ENCODE measurements at places on chromosomes 4 and X.

- no peak for DNase-seq
These were observed 110.1 kb downstream of the ANAPC4 start for GRCh38 chr4:25487155-25487554.

GRCh38 chr4:8215001-8215427, 15.9 kb downstream of the SH3TC1 start:
- no peak for DNase-seq

DNA sequence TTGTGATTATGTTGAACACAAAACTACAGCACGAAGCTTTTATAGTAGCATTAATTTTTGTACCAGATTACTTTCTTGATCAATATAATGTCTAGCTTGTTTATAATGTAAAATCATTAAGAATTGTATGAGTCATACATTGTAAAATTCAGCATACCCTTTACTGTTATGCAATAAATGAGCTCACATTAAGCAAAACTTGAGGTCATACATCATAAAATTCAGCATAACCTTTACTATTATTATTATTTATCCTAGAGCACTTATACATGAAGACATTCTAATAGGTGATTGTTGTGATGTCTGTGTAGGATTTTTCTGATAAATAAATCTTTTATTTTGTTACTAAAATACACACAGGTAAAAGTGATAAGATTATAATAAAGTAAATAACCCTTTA, 49.4 kb downstream of the DTHD1 start:
- no peak for DNase-seq

DNA sequence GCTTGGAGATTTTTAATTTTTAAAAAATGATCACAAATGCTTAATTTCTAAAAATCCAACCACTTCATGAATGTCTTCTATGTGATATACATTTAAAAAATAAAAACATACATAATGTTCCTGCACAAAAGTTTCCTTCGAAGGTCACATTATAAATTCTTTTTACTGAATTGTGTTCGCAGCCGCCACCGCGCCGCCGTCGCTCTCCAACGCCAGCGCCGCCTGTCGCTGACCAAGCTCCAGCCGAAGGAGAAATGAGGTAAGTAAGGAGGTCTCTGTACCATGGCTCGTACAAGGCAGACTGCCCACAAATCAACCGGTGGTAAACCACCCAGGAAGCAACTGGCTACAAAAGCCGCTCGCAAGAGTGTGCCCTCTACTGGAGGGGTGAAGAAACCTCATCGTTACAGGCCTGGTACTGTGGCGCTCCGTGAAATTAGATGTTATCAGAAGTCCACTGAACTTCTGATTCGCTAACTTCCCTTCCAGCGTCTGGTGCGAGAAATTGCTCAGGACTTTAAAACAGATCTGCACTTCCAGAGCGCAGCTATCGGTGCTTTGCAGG, 48.8 kb upstream of the NEUROG2 start:
- no peak for DNase-seq

GRCh38 chr4:40000711-40001110, 23.0 kb upstream of the PDS5A start:
- DNase-seq: no peak

DNA sequence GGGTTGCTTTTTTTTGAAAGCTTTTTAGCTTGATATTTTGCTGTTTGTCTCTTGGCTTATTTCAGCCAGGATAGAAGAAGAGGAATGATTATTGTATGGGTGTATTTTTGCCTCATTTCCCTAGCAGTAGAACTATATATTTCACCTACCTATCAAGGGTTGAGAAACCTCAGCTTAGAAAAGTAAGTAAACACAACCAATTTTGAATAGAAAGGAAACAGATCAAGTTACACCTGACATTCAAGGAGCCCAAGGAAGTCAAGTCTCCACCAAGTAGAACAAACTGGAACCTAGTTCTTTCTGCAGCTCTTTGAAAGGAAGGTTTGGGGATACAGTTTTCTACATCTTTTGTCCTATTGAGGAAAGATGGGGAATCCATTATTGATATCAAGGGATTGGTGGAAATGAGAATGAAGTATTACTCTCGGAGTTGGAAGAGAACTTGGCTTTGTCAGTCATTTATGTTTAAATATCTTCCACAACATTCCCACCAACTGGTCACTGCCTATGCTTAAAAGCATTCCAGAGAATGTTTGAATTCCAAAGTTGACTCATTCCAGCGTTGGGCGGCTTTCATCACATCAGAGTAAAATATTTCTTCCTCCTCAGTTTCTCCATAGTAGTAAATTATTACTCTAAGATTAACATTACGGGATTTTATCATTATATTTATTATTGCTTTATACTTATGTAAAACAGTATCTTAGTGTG, 207.8 kb upstream of the CNKSR2 start:
- DNase-seq: no peak

DNA sequence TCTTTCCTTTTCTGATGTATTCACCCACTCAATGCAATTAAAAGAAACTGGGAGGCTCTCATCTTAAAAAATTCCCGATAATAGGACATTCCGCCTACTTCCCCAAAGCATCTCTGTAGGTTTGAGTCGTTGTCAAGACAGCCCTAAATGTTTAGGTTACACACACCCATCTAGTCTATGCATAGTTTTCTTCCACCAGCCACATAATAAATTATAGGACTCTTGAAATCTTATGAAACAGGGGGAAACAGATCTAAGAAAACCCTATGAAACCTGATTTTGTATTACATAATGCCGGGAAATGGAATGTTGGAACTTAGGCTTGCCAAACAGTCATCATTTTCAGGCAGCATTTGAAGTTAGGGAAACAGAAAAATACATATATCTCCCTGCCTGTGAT, 150.0 kb downstream of the PRKX start:
- DNase-seq: no peak

- DNase-seq: no peak
These were observed 492.8 kb upstream of the NR3C2 start for GRCh38 chr4:148934926-148935578.

GRCh38 chr4:89242864-89243732, 64.5 kb downstream of the GPRIN3 start:
- DNase-seq: peak; percentile 18

DNA sequence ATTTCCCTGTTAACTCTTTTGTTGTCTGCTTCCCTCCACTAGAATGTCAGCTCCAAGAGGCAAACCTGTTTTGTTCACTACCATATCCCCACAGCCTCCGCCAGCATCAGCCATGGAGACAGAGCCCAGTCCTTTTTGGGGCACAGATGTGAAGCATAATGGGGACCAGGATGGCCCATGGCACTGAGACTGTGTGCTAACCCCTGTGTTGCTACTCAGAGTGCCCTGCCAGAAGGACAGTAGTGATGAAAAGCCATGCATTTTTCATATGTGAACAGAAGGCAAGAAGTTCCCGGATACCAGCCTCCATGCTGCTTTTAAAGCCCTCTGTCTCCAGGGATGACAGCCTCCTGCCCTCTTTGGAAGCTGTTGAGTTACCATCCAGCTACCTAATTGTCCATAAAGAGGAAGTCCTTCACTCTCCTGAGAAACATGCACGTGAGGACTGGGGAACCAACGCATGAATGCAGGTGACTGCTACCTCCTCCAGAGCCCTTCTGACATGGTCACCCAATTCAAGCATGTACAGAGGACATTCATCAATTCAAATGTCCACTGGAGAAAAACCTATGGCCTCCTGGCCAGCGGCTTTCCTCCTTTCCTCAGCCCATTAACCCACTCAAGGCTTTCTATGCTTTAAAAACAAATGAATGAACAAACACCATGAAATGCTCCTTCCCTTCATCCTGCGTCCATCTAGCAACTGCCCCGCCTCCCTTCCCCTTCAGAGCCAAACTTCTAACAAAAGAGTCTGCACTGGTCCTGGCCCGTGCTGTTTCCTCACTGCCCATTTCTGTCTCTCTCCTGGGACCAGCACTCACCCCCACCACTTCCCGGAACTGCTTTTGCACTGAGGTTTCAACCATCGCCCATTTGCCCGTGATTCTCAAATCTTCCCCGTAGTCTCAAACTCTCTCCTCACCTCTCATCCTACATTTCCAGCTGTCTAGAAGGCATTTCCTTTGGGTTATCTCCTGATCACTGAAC, 18.0 kb downstream of the PNMA6F start:
- no peak for DNase-seq

DNA sequence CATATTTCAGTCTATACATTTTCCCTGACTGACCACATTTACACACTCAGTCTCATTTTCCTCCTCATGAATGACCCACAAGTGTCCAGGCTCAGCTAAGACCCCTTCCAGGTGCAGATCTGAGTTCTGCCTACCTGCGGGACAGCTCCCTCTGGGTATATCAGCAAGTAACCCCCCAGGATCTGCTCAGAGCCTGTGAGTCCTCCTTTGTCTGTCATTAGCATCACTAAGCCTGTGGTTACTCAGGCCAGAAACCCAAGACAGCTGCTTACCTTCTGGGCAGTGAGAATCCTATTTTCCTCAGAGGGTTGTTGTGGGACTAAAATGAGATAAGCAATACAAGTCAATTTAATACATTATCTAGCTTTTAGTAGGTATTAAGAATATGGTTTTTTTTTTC, 487.6 kb upstream of the BOD1L1 start:
- no peak for DNase-seq

DNA sequence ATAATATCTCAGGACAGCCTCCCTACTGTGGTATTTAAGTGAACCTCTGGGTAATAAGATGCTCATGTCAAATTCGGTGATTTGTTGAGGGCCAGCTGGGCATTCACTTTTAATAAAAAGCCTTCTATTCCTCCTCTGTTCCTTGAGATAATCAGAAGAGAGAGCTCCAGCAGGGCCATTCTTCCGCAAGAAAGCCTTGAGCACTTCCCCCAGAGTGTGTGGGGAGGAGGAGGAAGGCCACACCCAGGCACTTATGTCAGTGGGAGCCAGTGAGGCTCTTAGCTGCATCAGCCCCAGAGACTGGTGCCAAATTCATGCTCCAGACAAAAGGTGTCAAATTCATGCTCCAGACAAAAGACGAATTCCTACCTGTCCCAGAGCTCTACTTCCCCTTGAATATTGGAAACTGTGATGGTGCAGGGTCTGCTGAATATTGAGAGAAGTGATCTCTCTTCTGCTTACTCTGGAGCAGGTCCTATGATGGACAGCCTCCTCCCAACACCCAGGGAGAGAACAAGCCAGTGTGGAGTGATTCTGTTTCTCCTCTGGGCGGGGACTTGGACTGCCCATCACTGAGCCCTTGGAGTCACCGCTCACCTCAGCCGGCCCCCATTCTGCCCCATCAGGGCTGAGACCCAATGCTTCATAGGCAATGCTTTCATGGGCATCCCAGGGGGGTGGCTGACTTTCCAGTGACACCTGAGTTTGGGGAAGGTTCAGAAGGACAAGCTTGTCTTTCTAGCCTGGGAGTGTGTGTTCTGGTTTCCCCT, 68.1 kb downstream of the FHDC1 start:
- DNase-seq: no peak

GRCh38 chr4:173171098-173171497, 2.5 kb downstream of the GALNT7 start:
- no peak for DNase-seq

GRCh38 chrX:77962068-77962902, 7.2 kb downstream of the PGAM4 start:
- DNase-seq: no peak

DNA sequence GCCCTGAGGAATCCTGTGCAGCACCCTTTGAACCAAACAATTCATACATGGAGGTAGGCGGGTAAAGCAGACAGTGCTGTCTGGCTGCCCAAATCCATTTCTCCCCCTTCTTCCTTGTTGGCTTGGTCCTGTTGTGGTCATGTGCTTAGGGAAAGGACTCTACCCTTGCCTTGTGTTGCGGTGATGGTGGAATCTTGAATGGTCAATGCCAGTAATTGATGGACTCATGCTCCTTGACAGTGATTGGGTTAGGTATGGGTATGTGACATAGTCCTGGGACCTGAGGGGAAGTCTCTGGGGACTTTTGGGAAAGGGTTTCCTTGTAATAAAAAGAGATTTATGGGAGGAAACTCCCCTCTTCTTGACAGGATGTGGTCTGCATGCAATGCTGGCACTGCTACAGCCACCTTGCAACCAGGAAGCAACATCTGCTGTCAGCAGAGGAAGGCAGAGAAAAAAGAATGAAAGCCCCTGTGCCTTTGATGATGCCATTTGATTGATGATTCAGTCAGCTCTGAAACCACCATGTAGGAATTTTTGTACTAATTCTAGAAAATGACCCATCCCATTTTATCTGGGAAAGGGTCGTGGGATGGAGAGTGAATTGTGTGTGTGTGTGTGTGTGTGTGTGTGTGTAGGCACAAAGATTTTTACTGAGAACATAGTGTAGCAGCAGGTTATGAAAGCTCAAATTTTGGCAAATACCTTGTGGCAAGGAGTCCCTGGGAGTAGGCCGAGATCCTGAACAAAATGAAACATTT, 30.0 kb upstream of the HUWE1 start:
- no peak for DNase-seq

GRCh38 chrX:19673375-19674040, 158.2 kb upstream of the MAP3K15 start:
- DNase-seq: peak; percentile 82

DNA sequence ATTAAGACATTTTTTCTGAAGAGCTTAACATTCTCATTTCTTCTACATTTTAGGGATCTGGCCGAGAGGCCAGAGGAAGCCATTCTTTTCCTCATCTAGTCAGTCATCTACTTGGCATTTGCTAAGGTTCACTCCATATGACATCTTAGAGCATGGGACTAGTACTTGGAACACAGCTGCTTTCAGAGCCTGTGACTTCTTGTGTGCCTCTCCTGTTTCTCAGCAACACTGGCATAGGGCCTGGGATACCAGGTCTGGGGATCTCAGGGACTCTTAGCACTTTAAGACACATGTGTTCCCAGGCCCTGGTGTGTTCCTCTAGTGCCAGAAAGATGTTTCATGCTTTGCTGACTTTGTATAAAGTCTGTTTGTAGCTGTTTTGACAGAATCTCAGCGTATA, 7.3 kb downstream of the PLP1 start:
- peak; percentile 3 for DNase-seq

GRCh38 chrX:2261831-2262667, 238.7 kb downstream of the DHRSX start:
- DNase-seq: no peak

GRCh38 chrX:54085666-54086065, 41.4 kb upstream of the PHF8 start:
- no peak for DNase-seq

- DNase-seq: no peak
These were observed 227.2 kb downstream of the KCTD8 start for GRCh38 chr4:44221407-44221806.

- DNase-seq: no peak
These were observed 16.7 kb upstream of the GBA3 start for GRCh38 chr4:22676063-22676462.

DNA sequence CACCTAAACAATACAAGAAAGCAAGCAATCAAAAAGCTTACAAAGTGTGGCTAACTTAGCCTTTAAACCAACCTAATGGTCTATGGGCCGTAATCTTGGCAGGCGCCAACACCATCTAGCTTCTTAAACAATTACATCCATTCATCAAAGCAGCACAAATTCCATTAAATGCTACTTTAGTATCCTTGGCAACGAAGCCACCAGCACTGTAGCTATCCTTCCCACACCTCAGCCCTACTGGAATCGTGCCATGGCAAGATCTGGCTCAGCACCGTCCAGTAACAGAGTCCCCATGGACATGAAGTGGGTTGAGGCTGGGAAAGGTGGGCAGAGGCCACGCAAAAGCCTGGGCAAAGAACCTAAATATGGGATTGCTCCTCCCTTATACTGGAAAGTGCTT, 91.6 kb upstream of the MAP3K15 start:
- no peak for DNase-seq
